ENCODE measurements at places on chromosomes 11 and 22.

DNA sequence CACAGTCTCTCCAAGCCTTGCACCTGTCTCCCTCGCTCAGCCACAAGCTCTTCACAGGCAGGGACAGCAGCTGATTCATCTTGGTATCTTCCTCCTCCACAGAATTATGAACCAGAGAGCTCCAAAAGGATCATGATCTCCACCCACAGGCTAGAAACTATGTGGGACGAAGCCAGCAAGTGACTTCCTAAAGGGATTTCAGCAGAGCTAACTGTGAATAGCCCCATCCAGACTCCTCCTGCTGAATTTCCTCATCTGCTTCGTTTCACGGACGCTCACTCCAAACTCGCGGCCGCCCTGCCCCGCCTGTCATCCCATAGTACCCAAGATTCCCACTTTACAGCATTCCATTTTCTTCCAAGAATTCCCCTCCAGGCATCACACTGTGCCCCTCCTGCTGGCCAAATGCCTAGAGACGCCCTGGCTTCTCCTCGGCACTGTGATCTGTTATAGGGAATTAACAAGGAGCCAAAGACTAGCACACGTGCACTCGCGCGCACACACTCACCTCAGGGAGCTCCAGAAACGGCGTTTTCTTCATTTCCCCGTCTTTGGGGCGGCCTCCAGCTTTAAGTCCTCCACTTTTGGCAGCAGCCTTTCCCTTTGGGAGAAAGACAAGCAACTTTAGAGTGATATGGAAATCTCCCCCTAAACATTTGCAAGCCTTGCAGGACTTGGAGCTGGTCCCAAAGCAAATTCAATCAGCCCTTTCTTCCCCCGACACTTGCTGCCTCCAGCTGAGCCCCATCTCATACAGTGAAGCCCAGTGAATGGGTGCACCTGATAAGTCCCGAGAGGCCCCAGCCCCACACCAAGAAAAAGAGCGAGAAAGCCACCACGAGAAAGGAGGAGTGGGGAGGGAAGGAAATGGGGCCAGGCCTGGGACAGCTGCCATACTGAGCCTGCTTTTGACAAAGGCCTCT lies 35.5 kb downstream of the SPATA19 start:
- DNase-seq: no peak

DNA sequence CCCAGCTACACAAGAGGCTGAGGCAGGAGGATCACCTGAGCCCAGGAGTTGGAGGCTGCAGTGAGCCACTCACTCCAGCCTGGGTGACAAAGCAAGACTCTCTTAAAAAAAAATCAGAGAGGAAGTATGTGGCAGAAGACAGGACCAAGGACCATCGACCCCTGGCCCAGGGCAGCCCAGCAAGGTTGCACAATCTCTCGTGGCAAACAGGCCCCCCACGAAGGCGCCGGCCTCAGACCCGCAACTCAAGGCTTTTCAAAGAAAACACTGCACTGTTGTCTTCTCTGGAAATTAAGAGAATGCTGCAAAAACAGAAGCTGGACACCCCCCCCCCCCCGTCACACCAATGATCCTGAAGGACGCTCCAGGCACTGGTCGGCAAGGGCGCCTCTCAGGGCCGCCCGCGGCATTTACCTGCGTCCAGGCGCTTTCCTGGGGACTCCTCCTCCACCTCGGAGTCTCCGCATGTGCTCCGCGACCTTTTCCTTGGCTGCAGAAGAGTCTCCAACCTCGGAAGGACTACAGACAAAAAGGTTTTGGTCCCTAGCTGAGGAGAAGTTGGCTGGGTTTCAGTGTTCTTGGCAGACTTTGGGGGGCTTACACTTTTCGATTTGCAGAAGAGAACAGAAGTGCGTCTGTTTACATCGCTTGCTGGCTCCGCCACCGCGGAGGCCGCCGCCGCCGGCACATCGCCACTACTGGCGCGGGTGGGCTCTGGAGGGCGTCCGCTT lies 40.5 kb downstream of the BRD1 start:
- DNase-seq: no peak

DNA sequence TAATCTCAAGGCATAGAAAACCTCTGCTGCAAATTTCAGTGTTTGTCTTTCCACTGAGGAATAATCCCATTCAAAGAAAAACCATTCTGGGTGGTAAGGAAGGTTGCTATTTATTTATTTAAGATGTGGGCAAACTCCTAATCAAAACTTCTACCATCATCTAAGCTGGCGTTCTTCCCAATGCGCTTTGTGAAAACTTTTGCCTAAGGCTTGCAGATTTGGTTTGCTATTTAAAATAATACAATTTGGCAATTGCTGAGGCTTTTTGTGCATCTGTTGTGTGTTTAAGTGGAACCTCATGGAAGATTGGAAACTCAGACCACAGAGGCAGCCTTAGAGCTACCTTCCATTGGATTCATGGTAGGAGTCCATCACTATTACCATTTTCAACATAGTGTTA lies 309.0 kb downstream of the BLID start:
- no peak for DNase-seq

GRCh38 chr11:86740628-86741483 lies 59.5 kb upstream of the PRSS23 start:
- no peak for DNase-seq

- DNase-seq: no peak
These were observed at the start of gene OVOL1 for GRCh38 chr11:65786786-65787636. TSS of gene OVOL1 (plus strand) at chr11:65787063. CDS start at chr11:65787374, 311 bp downstream.

- peak; percentile 84 for DNase-seq
These were observed 2.3 kb downstream of the ATM start for GRCh38 chr11:108224911-108225786.

- DNase-seq: no peak
These were observed 19.6 kb downstream of the FGF3 start for GRCh38 chr11:69799582-69799981.

DNA sequence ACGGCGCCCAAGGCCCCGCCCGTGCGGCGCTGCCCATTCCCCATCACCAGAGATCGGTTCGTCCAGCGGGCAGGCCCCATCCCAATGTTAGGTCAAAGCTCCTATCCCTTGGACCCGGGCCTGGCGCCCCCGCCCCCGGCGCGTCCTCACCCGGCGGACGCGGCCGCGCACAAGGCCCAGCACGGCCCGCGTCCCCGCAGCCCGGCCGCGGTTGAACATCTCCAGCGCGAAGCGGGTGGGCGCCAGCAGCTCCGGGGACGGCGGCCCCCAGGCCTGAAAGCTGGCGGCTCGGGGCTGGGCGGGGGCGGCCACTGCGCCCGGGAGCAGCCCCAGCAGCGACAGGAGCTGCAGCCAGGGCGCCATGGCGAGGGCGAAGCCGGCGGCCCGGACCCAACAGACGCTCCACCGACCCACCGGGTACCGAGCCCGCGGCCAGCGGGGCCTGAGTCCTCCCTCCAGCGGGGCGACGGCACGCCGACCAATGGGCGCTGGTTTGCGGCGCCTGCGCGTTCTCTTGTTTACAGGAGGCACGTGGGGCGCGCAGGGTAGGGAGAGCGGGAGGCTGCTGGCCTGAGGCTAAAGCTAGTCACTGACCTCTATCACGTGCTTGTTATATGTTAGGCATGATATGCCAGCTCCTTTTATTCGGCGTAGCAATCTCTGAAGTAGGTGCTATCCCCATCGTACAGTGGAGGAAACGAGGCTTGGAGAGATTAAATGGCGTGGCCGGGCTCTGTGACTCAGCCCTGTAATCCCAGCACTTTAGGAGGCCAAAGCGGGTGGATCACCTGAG lies at the start of gene CTSF:
TSS of gene CTSF (minus strand) at position 483 of the 793 bp plus-strand sequence. CDS start at position 363, 120 bp downstream.
- DNase-seq: peak; percentile 71

- no peak for DNase-seq
These were observed 380.3 kb downstream of the AASDHPPT start for GRCh38 chr11:106457727-106458126.

- no peak for DNase-seq
These were observed 130.8 kb downstream of the CEP164 start for GRCh38 chr11:117458275-117459122.

- DNase-seq: peak; percentile 50
These were observed 13.7 kb downstream of the EHD1 start for GRCh38 chr11:64864473-64865285.

DNA sequence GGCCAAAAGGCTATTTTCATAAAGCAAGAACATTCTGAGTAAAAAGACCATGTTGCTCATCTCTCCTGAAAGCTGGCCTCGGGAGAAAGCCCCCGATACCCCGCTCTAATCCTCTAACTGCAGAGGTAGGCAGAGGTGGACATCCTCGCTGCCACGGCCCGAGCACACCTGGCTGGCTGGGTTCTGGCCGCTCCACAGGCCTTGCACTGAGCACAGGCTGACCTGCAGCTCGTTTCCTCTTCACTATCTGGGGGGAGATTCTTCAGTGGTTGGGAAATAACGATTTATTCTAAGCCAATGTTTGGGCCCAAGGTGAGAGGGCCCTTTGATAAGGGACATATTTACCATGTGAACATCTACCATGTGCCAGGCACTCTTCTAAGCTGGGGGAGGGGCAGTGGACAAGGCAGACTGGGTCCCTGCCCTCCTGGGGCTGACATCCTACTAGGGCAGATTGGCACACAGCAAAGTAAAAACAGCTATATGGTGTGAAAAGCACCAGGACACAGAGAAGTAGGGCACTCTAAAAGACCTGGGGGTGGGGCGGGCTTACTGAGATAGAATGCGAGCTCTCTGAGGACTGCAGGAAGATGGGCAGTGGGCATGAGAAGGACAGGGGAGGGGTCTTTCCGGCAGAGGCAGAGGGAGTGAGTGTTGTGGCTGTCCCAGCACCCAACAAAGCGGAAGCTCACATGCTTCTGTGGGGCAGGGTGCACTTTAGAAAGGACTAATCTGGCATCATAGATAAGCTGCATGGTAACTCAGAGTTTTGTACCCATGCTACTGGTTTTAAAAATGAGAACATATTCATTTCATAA lies 65.5 kb upstream of the ARFGAP3 start:
- DNase-seq: no peak

DNA sequence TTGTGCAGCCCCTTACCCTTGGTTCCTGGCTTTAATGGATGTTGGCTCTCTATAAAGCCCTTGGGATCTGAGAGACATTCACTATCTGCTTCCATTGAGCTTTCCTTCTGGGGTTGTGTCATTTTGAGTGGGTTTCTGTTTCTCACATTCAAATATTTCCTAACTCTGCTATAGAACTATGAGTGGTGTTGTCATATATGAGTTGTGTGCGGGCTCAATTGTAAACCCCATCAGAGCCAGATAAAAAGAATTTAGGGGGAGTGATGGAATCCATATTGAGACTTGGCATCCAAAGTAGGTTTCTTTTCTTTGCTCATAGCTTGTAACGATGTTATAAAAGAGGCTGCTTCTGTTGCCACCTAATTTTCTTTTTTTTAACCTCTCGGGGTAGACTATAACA lies 41.8 kb upstream of the SPON1 start:
- DNase-seq: no peak

DNA sequence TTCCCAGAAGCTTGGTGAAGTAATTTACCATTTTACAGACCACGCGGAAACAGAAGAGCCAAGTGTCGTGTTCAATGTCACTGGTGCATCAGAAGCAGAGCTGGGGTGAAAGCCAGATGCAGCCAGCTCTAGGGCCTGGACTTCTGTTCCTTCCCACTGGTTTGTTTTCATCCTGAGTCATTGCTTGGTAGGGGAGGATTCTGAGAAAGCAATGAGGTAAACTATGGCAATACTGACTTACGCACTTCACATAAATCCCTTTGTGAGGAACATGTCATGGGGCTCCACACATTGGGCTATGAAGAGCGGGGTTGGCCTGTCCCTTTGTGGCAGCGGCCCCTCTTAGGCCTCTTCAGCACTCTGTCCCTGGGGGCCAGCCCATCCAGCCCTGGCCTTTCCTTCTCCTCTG lies 52.4 kb upstream of the RBFOX2 start:
- no peak for DNase-seq

DNA sequence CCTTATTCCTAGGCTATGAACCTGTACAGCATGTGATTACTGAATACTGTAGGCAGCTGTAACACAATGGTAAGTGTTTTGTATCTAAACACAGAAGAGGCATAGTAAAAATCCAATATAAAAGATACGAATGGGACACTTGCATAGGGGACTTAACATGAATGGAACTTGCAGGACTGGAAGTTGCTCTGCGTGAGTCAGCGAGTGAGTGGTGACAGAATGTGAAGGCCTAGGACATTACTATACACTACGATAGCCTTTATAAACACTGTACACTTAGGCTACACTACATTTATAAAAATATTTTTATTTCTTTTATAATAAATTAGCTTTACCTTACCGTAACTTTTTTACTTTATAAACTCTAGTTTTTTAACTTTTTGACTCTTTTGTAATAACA lies 81.1 kb downstream of the PGR start:
- no peak for DNase-seq

- DNase-seq: peak; percentile 72
These were observed 13.3 kb downstream of the TTC38 start for GRCh38 chr22:46280999-46281623.

- DNase-seq: no peak
These were observed 83.2 kb downstream of the ZBTB16 start for GRCh38 chr11:114142707-114143106.

DNA sequence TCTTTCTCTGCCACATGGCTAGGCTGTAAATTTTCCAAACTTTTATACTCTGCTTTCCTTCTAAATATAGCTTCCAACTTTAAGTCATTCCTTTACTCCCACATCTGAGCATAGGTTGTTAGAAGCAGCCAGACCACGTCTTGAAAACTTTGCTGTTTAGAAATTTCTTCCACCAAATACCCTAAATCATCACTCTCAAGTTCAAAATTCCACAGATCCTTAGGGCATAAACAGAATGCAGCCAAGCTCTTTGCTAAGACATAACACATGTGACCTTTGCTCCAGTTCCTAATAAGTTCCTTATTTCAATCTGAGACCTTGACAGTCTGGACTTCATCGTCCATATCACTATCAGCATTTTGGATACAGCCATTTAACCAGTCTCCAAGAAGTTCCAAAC lies 749.9 kb downstream of the METTL15 start:
- DNase-seq: no peak

- DNase-seq: no peak
These were observed 56.5 kb upstream of the PRR5 start for GRCh38 chr22:44645531-44645930.

DNA sequence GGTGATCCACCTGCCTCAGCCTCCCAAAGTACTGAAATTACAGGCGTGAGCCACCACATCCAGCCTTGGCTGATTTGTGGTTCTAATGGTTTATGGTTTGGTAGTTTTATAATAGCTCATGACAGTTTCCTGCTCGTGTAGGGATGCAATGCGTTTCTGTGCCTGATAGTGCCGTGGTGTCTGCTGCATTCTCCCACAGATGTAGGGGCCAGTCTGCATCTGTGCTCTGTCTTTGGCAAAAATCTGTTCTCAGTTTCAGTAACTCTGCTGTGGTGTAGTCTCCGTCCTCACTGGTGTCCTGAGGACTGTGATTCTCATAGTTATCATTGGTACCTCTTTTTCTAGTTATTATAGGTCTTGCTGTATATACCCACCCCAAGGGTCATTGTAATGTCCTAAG lies 16.3 kb downstream of the ST14 start:
- no peak for DNase-seq

DNA sequence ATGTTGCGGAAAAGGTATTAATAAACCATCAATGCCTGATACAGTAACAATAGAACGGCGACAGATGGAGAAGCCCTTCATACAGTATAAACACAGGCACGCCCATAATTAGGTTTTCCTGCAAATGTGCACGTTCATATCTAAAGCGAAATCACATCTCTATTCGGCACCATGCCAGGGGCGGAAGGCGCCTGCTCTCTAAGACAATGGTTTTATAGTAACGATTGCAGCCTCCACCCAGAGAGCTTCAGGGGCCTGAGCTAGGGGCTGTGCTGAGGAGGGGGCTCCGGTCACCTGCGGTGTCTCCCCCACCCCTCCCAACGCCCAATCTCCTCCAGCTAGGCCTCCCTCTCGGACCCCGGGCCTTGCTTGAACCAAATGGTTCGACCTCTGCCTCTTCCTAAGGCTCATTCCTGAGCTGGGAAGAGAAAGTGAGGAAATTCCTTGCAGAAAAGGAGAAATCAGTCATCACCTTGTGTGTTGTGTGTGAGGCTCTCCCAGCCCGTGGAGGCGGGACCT lies 9.6 kb downstream of the KRTAP5-5 start:
- peak; percentile 36 for DNase-seq

GRCh38 chr22:50192436-50193204 lies 6.9 kb downstream of the TRABD start:
- peak; percentile 79 for DNase-seq
